Naive B cell (primary cell): ENCODE measurements at places on chromosomes 11 and 22. TPM values are rescaled to one million over a fixed set of nuclear protein-coding genes. Genes with fewer than 3 reads are reported as not detected.

The MPPED1 gene
- polyA plus RNA-seq, result not detected

The OR5P2 gene
- not detected for polyA plus RNA-seq

GRCh38 chr11:16966930-16967671 is 47.1 kb downstream of the PLEKHA7 start:
- no peak for DNase-seq

- DNase-seq, result no peak
Measured at GRCh38 chr22:42052765-42053164, 17.8 kb downstream of the NAGA start.

DNA sequence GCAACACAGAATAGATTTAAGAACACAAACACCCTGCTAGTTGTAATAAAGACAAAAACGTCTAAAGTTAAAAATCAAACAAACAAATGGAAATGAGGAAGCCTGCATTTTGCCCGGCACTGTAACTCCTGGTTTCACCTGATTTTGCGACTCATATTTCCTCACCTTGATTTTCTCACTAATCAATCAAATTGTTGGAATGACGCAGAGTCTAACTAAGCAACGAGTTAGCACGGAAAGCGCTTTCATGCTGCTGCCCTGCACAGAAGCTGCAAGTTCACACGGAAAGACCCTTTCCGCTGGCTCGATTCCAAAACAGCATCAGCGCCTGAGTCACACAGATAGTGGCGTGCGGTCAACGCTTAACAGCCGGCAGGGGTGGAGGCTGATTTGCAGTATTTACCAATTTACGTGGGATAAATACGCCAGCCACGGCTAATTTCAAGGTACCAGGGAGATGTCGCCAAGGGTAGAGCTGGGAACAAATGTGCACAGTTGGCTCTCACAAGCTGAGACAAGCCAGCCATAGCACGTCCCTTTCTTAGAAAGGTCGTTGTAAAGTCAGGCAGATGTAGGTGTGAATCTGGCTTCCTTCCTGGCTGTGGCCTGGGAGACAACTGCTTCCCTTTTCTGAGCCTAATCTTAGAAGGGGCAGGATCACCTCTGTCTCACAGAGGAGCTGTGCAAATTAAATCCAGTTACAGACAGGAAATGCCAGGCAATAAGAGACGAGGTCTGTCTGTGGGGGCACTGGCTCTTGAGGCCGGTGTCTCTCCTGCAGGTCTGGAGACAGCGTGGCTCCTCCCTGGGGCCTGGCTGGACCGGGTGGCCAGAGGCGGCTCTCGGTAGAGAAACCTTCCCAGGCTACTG is 76.9 kb upstream of the TTLL12 start:
- DNase-seq, result peak; percentile 15
